SW 1271 (cell line): ENCODE measurements at places on chromosomes 16 and 17.

- DNase-seq, result no peak
These were observed 4.1 kb downstream of the RNF167 start for GRCh38 chr17:4944163-4944553.

DNA sequence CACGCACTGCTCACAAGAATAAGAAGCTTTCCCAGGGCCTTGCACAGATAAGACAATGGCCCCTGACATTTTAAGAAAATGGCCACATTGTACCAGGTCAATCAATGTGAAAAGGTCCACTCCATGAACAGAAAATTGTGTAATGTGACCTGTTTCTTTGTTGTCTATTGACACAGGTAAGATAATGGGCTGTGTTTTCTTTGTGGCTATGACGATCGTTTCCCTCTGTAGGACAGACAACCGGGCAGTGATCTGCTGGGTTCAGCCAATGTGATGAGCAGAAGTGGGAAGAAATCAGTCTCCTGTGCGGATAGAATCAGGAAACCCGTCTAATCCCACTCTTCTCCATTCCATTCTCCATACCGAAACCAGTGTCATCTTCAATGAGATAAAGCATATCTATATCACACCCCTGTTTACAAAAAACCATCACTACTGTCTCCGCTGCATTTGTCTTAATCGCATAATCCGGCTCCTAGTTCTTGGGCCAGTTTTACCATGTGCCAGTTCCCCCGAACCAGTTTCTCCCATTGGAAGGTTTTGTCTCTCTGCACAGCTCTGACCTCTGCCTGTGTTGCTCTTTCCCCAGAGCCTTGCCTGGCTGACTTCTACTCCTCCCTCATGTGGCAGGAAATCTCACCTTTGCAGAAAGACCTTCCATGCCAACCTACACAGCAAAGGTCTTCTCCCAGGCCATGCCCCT, 66.9 kb upstream of the ATF7IP2 start:
- no peak for DNase-seq

- DNase-seq, result no peak
These were observed 21.5 kb downstream of the CCL4 start for GRCh38 chr17:36124879-36125824.

DNA sequence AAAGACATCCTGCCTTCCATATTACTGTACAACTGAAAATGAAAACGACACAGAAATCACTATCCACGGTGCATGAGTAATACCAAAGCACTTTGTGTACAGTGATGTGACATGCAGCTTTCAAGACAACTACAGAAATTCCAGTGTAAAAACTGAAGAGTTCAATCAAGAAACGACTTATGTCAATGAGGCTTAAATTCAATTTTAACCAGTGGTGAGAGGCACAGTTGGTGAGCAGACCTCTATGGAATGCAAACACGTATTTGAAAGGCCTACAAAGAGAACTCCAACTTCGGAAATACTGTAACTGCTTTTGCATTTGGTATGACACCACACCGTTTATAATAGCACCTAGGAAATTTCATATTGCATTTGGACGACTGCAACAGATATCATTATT, 87.6 kb downstream of the USP31 start:
- DNase-seq, result no peak

GRCh38 chr17:34249478-34249877, 5.6 kb upstream of the CCL2 start:
- no peak for DNase-seq

GRCh38 chr17:65219707-65220106, 82.5 kb downstream of the RGS9 start:
- DNase-seq, result no peak

DNA sequence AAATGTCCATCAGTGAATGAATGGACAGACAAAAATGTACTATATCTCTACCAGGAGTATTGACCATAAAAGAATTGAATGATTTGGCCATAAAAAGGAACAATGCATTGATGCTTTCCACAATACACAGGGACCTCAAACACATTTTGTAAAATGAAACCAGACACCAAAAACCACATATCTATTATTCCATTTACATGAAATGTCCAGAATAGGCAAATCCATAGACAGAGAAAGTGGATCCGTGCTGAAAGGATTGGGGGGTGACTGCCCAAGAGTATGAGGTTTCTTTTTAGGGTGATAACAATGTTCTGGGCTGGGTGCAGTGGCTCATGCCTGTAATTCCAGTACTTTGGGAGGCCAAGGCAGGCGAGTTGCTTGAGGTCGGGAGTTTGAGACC, 6.9 kb upstream of the LITAF start:
- DNase-seq, result no peak
